BJ (cell line): ENCODE measurements at places on chromosomes 5 and 9.
A peak's percentile ranks its signal among the peaks of the same experiment; 100 is the strongest.

- DNase-seq: no peak
Observed at GRCh38 chr5:72224946-72225463, 95.0 kb downstream of the MRPS27 start.

DNA sequence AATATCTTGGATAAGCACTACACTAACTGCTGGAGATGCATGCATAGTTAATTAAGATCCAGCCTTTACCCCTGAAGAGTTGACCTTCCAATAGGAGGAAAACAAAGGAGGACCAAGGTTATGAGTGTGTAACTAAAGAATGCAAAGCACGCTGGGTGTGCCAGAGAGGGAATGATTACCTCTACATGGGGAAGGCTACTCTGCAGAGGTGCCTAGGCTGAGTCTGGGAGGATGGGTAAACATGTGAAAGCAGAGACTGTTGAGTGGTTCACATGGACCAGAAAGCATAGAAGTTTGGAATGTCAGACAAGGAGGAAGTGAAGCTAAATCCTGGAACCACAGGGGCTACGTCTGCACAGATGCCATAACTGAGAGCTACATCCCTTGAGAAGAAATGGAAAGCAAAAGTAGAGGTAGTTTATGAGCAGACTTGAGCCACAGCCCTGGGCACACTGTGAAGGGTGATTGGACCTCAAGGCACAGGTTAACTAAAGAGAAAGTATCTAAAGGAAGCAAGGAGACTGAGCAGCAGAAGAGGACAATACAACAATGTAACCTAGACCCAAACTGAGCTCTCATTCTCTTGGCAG is 176.2 kb downstream of the DENND1A start:
- no peak for DNase-seq

DNA sequence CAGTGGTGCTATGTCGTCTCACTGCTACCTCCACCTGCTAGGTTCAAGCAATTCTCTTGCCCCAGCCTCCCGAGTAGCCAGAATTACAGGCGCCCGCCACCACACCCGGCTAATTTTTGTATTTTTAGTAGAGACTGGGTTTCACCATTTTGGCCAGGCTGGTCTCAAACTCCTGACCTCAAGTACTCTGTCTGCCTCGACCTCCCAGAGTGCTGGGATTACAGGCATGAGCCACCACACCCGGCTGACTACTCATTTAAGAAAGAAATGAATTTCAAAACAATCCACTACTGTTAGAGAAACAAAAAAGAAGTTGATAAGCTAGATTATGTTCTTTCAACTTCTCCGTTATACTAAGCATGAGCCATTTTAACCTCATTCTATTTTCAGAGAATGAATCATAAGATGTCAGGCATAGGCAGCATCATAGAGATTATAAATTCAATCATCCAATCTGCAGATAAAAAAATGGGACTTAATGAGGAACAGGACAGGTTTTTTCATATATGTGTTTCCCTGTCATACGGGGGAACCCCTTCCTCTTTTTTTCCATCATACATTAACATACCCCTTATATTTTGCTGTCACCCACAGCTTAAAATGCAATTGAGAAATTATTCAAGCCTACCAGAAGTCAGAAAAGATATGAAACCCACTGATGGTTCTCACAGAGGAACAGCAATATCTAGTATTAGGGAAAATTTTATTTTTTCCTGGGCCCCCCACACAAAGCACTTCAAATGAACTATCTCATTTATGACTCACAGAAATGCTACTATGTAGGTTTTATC is 26.5 kb upstream of the ADRB2 start:
- DNase-seq: no peak

DNA sequence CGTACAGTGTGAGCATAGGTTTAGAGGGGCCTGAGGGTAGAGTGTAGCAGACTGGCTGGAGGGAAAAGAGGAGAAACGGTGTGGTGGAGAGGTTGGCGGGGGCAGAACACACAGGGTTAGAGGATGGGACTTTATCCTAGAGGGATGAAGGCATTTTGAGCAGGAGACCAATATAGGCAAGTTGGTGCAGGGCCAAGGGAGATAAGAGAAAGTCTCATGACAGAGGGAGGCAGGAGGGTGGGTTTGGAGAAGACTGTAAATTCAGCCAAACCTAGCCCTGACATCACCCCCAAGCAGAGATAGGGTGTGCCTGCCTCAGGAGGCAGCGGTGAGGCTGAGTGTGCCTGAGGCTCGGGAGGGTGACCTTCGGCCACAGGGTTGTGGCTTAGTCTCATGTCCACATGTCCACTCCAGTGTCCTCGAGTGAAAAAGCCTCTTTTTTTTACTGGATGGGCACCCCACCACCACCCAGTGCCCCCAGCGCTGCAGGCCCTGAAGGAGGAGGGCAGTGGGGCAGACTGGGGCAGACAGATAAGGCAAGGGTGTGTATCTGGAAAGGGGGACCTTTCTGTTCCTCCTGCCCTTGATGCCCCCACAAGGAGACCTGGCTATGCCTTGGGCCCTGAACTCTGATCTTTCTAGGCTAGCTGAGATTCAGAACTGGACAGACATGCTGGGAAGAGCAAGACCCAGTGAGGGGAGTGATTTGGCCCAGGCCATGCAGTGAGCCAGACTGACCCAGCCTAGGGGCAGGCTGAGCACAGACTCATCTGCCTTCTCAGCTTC is 108.7 kb downstream of the RGS3 start:
- no peak for DNase-seq

DNA sequence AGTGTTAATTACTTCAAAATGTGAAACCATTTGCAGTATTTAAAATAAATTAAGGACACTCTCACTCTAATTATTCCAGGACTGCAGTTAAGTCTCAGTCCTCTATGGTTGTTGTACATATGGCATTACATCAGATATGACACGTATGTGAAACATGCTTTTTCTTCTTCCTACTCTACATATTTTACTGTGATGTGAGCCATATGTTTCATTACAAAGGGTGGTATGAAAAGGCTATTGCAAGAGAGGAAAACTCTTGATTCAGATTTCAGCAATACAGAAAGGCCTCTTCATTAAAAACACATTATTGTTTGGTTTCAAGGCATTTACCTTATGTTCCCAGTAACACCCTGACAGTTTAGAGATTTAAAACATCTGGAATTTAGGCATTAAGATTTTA is 964.5 kb upstream of the DMAC1 start:
- DNase-seq: no peak

GRCh38 chr5:80967500-80968181 is 7.5 kb downstream of the RASGRF2 start:
- DNase-seq: peak; percentile 47

DNA sequence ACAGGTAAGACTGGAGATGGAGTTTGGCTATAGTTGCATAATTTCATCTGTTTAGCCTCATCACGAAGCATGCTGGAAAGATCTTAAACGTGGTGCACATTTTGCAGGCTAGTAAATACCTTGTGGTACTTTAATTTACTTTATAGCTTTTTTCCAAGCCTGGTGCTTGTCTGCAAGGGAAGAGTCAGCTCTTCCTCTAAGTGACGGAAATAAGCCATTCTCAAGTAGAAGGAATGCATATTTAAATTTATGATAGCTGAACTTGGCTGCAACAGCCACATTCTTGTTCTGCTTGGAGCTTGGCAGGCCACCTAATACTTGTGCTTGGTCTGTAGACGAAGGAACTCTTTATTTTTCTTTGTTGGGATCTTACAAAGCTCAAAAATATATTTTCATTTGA is 188.0 kb upstream of the PIK3R1 start:
- DNase-seq: peak; percentile 93

DNA sequence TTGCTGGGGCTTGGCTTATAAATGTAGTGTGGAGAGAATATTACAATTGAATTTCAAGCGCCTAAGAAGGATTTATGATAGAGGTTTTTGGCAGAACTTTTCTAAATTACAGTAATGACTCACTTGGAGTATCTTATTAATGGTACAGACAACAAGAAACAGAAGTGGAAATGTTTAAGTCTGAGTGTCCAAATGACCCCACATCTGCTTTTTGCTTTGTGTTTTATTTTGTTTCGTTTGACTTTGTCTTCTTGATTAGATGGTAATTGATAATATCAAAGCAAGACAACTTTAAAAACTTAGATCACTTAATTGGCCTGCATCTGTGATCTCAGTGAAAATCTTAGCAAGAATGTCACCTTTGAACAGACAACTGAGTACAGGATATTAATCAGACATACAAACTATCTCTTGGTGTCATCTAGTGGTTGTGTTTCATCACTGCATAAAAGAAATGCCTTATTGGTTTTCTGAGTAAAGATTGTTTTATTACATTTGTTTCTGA is 577.4 kb downstream of the ISL1 start:
- peak; percentile 3 for DNase-seq

DNA sequence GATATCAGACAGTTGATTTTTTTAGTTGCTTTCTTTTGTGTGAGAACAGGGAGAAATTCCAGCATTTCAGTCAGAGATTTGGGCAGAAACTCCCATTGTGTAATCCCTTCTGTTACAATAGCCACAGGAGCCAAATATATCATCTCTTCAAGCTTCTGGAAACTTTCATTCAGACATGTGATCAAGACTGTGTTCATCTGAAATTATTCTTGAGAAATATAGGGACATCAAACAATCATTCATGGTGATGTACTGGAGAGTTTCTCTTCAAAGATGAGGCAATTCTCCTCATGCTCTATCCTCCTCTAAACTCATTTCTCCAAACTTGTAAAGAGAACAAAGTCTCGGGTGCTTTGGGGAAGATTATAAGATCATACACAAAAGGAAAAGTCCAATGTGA is 35.2 kb upstream of the CSNK1G3 start:
- no peak for DNase-seq

- no peak for DNase-seq
Observed at GRCh38 chr9:133680976-133681657, 45.0 kb downstream of the DBH start.

- no peak for DNase-seq
Observed at GRCh38 chr9:137397675-137398423, 25.1 kb downstream of the EXD3 start.

DNA sequence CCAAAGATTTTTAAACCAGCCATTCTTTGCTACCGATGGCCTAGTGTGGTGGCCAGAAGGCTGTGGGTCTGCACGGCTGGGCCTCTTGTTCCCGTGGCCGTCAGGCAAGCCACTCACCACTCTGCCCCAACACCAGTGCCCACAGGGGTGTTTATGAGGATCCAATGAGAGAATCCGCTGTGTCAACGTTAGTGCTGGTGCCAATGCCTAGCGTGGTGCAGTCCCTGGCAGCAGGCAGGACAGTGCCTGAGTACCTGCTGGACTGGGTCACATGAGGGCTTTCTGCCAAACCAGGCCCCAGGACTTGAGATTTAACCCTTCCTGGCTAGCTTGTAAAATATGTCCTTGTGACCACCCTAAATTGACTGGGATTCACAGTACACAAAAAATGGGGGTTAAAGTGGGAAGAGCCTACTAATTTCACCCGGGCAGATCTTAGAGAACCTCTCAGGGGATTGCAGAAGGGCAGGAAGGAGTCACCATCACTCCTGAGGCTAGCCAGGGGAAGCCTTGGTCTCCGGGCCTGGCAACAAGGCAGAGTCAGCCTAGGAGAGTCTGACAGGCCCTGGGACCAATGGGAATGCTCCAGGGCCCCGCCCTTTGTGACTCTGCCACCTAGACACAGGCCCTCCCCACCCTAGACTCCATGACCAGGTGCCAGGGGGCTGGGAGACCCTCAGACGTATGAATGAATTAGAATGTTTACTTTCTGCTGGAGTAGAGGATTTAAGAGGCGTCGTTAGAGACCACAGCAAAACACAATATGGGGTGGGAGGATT is 63.2 kb upstream of the FSTL4 start:
- DNase-seq: no peak

DNA sequence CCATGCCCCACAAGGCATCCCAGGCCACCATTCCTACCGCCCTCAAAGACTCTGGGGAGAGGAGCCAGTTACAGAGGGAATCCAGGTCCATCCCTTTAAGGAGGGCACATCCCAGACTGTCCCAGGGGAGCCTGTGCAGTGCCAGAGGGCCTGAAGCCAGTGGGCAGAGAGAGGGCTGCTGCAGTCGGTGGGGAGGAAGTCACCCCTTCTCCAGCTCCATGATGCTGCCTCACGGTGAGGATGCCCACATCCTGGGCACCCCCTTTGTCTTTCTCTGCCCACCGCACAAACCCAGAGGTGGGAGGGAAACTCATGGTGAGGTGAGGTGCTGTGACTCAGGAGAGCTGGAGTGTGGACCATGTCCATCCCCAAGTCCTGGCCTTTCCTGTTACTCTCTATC is 26.2 kb upstream of the ANKRD33B start:
- DNase-seq: no peak

DNA sequence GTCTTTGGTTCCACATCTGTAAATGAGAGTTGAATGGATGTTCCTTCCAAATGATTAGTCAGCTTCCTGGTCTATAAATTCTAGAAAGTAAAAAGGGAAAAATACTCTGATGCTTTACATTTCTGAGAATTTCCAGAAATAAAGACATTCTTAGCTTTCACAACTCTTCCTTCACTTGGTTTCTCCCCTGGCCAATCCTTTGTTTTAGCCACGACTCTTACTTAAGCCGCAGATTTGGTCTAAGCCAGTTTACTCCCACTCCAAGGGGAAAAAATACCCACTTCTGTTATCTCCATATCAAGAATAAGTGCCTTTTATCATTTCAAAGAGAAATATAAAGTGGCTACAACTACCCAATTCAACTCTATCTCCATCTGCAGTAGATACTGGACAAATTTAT is 29.7 kb downstream of the PWWP2A start:
- DNase-seq: no peak

- DNase-seq: peak; percentile 27
Observed at GRCh38 chr5:158406884-158407823, 548.2 kb upstream of the CLINT1 start.

GRCh38 chr5:137431051-137431450 is 68.1 kb downstream of the SPOCK1 start:
- no peak for DNase-seq

GRCh38 chr5:170361116-170361515 is 28.1 kb downstream of the KCNMB1 start:
- DNase-seq: no peak

GRCh38 chr9:75891771-75892215 is 1.3 kb downstream of the PCSK5 start:
- no peak for DNase-seq

DNA sequence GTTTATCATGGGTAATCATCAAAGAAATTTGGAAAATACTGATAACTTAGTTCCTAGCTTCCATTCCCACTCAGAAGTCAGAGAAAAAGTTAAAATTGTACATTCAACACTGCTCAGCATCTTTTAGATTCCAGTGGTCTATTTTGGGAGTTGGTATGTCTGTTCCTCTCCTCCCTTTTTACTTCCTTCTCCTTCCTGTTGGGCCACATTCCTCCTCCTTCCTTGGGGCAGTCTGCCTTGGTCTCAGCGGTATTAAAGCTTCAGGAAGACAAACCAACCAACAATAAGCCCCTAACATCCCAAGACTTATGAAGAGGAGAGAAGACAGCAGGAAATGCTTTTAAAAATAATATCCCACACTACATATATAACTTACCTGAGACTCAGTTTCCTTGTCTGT is 49.9 kb upstream of the SSBP2 start:
- no peak for DNase-seq

GRCh38 chr9:89519366-89519805 is 21.5 kb upstream of the SEMA4D start:
- no peak for DNase-seq

- no peak for DNase-seq
Observed at GRCh38 chr5:172093965-172094364, 87.5 kb upstream of the FBXW11 start.

- no peak for DNase-seq
Observed at GRCh38 chr5:40674661-40675235, 5.0 kb upstream of the PTGER4 start.
